Hematopoietic multipotent progenitor cell treated with erythropoietin and hydrocortisone succinate and interleukin-3 and kit ligand, for 6 days (in vitro differentiated cells): ENCODE measurements at places on chromosomes 6 and 20.

DNA sequence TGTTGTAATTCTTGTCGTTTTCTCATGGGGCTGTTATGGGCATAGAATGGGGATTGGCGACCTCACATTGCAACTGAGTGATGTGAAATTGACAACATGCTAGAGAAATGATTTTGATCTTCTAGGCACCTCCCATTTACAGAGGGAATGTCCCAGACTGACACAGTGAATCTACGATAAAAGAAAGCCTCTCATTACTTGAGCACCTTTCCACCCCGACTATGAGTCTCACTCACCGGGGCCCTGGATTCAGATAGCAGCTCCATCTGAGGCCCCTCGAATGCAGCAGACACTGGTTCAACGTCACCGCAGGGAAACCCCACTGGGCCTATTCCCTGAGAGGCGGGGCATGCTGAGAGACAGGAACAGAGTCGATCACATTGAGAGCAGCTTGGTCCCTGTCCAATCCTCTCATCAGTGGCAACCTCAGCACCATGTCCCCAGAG lies 49.1 kb downstream of the NFATC2 start:
- peak; percentile 46 for DNase-seq

DNA sequence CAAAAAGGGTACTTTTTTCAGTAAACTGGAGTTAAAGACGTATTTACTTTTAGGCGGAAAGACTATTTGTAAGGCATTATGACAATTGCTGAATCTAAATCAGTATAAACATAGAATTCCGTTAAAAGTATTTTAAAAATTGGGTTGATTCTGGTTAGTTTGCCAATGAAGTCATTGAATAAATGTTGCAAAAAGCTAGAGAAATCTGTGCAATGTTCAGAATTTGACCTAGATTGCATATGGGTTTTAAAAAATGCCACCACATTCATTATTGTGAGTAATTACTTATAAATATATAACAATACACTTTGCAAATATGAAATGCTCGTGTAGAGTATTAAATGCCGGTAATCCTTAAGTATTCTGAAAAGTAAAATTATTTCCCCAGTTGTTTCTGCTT lies 116.5 kb upstream of the EEF1E1 start:
- no peak for DNase-seq

DNA sequence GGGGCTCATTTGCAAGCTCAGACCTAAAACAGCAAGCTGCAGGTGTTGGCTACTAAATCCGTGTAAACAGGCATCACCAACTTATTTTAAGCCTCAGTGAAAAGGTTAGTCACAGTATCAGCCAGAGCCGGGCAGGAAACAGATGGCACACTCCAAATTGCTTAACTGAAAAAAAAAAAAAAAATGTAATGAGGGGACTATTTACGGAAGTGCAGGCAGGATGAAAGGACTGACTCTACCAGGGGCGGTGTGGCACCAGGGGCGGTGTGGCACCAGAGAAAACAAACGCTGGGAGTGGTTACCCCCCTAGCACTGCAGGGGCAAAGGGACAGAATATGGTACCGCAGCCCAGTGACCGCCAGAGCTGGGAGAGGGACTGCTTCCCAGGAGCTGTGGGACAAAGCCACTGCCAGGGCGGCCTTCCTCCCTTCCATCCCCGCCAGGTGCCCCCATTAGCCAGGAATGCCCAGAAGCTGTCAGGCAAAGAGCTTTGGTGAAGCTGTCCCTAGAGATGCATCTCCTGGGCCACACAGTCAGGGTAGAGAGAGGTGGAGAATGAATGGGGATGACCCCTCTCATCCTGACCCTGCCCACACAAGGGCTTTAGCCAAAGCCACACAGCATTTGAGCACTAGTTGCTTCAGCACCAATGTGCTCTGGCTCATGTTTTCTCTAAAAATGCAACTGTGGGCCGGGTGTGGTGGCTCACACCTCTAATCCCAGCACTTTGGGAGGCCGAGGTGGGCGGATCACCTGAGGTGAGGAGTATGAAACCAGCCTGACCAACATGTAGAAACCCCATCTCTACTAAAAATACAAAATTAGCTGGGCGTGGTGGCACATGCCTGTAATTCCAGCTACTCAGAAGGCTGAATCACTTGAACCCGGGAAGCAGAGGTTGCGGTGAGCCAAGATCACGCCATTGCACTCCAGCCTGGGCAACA lies 39.6 kb upstream of the GFOD1 start:
- DNase-seq, result peak; percentile 83

- no peak for DNase-seq
Measured at GRCh38 chr6:64034910-64035655, 399.5 kb downstream of the PHF3 start.
